HuH-7.5 (cell line): ENCODE measurements at places on chromosomes 6 and 20.

DNA sequence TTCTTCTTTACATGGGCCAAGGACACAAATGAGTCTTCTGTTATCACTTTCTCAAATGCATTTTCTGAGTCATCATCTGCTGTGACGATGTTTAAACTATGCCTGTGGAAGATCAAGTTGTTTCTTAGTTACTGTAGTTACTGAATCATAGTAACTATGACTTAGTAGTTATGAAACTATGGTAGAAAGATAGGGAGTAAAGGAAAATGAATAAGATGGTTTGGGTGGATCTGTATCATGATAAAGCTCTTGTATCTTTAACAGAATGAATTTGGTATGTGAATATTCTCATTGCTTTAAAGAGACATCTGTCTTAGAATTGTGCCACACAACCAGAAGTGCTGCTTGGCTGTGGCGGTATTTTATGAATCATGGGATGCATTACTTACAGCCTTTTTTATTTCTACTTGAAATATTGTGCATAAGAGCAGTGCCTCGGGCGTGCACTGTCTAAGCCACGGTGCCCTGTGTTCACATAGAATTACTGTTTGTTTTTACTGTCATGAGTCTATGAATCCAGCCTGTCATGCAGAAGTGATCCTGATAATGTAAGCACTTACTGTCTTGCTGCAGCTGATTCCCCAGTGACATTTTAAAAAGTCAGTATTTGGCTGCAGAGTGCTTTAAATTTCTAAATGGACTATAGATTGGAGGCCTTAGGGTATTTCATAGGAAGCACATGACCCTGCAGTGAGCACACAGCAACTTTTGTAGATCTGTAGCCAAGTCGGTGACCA, 215.2 kb downstream of the TMEM242 start:
- no peak for DNase-seq

- no peak for DNase-seq
These were observed 1.4 kb downstream of the QKI start for GRCh38 chr6:163415620-163416556.

- DNase-seq: no peak
These were observed 11.6 kb upstream of the ELOVL5 start for GRCh38 chr6:53360093-53360912.

DNA sequence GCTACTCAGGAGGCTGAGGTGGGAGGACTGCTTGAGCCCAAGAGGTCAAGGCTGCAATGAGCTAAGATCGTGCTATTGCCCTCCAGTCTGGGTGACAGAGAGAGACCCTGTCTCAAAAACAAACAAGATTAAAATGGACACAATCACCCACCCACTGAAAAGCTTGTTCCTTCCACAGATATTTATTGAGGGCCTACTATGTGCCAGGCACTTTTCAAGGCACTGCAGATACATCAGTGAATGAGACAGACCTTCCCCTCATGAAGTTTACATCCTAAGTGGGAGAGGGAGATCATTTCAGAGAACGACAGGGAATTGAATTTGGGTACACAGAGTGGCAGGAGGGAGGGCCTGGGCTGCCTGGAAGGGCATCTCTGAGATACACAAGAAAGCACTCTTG, 14.4 kb downstream of the RSPO4 start:
- no peak for DNase-seq

- no peak for DNase-seq
These were observed 109.0 kb upstream of the SUPT3H start for GRCh38 chr6:45486736-45487135.

- DNase-seq: no peak
These were observed at the start of gene GRM4 for GRCh38 chr6:34146021-34146782. GRM4 (minus strand) TSS chr6:34146087; CDS start chr6:34133496, 12,591 bp downstream.

DNA sequence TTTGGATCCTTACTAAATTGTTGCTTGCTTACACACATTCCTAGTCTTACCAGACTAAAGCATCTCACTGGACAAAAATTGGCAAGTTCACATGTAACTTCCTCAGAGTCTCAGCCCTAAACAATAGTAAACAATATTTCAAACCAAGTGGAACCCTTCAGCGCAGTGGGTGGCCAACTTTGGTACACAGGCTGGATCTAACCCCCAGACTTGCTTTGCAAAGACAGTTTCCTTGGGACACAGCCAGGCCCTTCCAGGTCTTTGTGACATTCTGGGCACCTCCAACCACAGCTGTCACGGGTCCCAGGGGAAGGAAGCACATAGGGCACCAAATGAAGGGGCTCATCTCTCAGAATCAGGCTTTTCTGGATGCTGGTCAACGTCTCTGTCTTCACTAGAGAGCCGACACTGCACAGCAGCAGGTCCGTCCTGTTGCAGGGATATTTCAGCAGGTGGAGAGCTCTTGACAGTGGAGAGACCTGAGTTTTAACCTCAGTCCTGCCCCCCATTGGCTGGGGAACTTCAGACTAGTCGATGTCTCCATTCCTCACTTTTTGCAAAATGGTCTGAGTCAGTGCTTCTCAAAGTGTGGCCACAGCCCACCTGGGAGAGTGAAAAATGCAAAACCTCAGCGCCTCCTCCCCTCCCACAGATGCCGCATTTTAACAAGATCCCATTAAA, 91.4 kb downstream of the BFSP1 start:
- DNase-seq: no peak

DNA sequence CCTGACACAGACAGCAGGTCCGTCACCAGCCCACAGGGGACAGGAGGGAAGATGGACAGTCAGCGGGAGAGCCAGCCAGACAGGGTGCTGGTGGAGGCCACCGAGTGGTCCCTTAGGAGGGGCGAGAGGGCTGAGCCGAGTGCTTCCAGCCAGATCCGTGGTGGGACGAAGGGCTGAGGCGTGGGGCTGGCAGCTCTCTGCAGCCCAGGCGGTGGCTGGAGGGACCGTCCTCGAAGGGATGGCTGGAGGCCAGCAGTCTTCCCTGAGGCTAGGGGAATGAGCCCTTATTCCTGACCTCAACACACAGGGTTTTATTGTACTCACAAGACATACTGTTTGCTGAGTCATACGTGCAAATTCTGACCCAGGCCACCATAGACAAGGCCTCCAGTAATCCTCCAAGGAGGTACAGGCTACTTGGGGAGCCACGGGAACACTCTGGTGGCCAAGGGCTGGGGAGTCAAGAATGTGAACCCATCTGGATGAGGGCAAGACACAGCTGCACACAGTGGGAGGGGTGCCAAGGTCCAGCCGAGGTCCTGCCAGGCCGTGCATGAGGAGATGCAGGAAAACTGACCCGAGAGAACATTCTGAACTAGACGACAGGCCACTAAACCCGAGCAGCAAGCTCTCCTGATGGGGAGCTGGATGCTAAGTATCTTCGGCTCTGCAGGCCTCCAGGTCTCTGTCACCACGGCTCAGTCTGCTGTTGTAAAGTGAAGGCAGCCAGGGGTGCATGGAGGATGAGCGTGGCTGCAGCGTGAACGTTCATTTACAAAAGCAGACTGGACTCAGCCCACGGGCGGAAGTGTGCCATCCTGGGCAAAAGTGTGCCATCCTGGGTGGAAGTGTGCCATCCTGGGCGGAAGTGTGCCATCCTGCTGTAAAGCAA, 242.5 kb downstream of the TTLL2 start:
- DNase-seq: no peak

- DNase-seq: no peak
These were observed 595 bp downstream of the EYA2 start for GRCh38 chr20:46894971-46895905.

GRCh38 chr6:41174610-41175009, 11.7 kb upstream of the TREM2 start:
- DNase-seq: no peak

GRCh38 chr6:20437639-20438038, 36.0 kb downstream of the E2F3 start:
- DNase-seq: no peak

DNA sequence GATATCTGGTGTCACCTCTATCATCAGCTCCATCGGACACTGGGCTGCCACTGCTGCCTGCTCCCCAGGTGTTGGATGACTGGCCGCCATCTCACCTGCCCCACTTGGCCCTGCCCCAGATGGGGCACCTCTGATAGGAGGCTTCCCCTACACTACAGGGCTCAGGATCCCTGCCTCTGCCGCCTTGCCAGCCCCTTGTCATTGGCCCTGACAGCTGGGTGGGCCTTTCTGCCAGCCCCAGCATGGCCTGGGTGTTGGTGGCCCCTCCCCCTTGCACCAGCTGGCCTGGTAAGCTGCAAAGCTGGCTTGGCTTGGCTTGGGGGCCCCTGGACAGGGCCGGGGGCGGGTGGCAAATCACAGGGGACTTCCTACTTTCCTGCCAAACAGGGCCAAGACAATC, 10.6 kb downstream of the PACSIN1 start:
- no peak for DNase-seq

GRCh38 chr20:1437235-1437904, 29.3 kb downstream of the NSFL1C start:
- DNase-seq: peak; percentile 52

GRCh38 chr6:104729433-104729832, 130.3 kb downstream of the HACE1 start:
- DNase-seq: no peak

- DNase-seq: peak; percentile 48
These were observed 1.3 kb downstream of the HINT3 start for GRCh38 chr6:125957845-125958244.
